ENCODE measurements at places on chromosomes 12 and 14. TPM values are rescaled to one million over a fixed set of nuclear protein-coding genes. Genes with fewer than 3 reads are reported as not detected.

ZNF385A gene
- 20.8 TPM for total RNA-seq

DNA sequence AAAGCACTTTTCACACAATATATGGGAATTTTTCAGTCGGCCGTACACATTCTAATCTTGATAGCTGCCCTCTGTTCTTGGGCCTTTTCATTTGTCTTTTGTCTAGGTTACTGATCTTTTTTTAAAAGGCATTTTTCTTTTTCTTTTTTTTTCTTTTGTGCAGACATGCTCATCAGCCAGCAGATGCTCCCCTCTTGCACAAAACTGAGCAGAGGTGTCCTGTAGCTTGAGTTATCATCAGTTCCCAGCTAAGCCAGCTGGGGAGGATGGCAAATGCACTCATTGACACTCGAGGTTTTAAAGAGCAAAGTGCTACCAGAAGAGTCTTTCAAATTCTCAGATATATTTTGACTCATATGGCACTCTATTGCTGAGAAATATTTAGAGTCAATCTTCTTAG is 913.9 kb upstream of the SEL1L start:
- no peaks in the 10 kb centered on the region for H3K27me3 ChIP-seq
- no peaks in the 10 kb centered on the region for H3K36me3 ChIP-seq
- DNase-seq, result no peak
- H3K4me1 ChIP-seq, result peaks cover 6% of the 10 kb centered on the region
- no peak overlapping the region for H3K4me3 ChIP-seq

- H3K27me3 ChIP-seq, result no peaks in the 10 kb centered on the region
- DNase-seq, result no peak
- no peaks in the 10 kb centered on the region for H3K36me3 ChIP-seq
These were observed 1796.3 kb upstream of the FLRT2 start for GRCh38 chr14:83733670-83734069.

DNA sequence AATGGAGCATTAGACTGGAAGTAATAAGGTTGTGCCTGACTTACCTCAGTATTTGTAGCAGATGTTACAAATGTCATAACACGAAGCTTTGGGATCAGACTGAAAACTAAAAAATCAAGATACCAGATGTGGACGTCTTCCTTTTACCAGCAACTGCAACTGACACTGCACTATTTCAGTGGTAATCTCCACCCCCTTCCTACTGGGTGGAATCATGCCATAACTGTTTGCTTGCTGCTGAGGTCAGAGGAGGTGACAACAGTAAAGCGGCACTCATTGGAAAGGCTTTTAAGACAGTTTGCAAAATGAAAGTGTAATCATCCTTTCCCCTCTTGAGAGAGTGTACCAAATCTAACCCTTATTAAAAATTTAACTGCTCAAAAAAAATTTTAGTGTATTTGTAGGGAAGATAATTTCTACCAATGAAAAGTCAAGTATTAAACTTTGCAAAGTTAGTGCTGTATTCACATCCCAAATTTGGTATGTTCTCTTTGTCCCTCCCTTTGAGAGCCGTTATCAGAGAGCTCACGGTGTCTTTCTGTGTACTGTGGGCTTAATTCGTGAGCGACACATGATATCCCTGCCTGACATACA is 420.7 kb downstream of the NPAS3 start:
- H3K4me1 ChIP-seq, result peaks cover 43% of the 10 kb centered on the region
- H3K4me3 ChIP-seq, result no peak overlapping the region
- H3K27ac ChIP-seq, result no peak overlapping the region
- no peak for DNase-seq
- peaks cover 2% of the 10 kb centered on the region for H3K36me3 ChIP-seq

GRCh38 chr12:83183132-83183531 is 496.4 kb downstream of the TMTC2 start:
- H3K36me3 ChIP-seq, result no peaks in the 10 kb centered on the region
- H3K27me3 ChIP-seq, result no peaks in the 10 kb centered on the region
- DNase-seq, result no peak
- no peak overlapping the region for H3K4me3 ChIP-seq
- no peak overlapping the region for H3K27ac ChIP-seq

GRCh38 chr12:57707250-57707649 is 13.3 kb downstream of the OS9 start:
- peaks cover 27% of the 10 kb centered on the region for H3K36me3 ChIP-seq
- no peak overlapping the region for H3K27ac ChIP-seq
- no peak overlapping the region for H3K4me3 ChIP-seq
- no peaks in the 10 kb centered on the region for H3K4me1 ChIP-seq

MIS18BP1 gene
- total RNA-seq, result 58.9 TPM

DNA sequence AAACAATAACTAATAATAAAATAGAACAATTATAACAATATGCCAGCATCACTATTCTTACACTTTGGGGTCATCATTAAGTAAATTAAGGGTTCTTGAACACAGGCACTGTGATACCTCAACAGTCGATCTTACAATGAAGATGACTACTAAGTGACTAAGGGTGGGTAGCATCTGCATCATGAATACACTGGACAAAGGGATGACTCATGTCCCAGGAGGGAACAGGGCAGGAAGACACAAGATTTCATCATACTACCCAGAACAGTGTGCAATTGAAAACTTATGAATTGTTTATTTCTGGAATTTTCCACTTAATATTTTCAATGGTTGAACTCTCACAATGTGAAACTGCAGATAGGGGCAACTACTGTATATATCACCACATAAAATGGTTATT is 19.7 kb downstream of the TSPAN19 start:
- H3K4me3 ChIP-seq, result no peak overlapping the region
- H3K27ac ChIP-seq, result peak overlapping the region; percentile 60
- H3K4me1 ChIP-seq, result peaks cover 4% of the 10 kb centered on the region
- H3K27me3 ChIP-seq, result no peaks in the 10 kb centered on the region
- H3K36me3 ChIP-seq, result no peaks in the 10 kb centered on the region

- H3K36me3 ChIP-seq, result peaks cover 25% of the 10 kb centered on the region
- no peak overlapping the region for H3K4me3 ChIP-seq
- H3K4me1 ChIP-seq, result no peaks in the 10 kb centered on the region
- no peak for DNase-seq
These were observed 13.5 kb downstream of the SLC38A2 start for GRCh38 chr12:46358791-46359666.

- H3K4me3 ChIP-seq, result no peak overlapping the region
- H3K36me3 ChIP-seq, result peaks cover 28% of the 10 kb centered on the region
- H3K4me1 ChIP-seq, result no peaks in the 10 kb centered on the region
- no peak overlapping the region for H3K27ac ChIP-seq
These were observed 20.0 kb downstream of the PCNX4 start for GRCh38 chr14:60111732-60112131.

CLEC4C gene
- not detected for total RNA-seq

GRCh38 chr12:44519931-44520330 is 356.2 kb downstream of the NELL2 start:
- H3K27me3 ChIP-seq, result no peaks in the 10 kb centered on the region
- no peak overlapping the region for H3K4me3 ChIP-seq
- peaks cover 5% of the 10 kb centered on the region for H3K4me1 ChIP-seq
- DNase-seq, result no peak

KRT73 gene
- total RNA-seq, result not detected

TSHR gene
- total RNA-seq, result not detected

- H3K27ac ChIP-seq, result no peak overlapping the region
- H3K4me3 ChIP-seq, result no peak overlapping the region
- peaks cover 7% of the 10 kb centered on the region for H3K27me3 ChIP-seq
- peaks cover 42% of the 10 kb centered on the region for H3K4me1 ChIP-seq
These were observed 10.6 kb upstream of the MLXIP start for GRCh38 chr12:122067966-122068365.

DNA sequence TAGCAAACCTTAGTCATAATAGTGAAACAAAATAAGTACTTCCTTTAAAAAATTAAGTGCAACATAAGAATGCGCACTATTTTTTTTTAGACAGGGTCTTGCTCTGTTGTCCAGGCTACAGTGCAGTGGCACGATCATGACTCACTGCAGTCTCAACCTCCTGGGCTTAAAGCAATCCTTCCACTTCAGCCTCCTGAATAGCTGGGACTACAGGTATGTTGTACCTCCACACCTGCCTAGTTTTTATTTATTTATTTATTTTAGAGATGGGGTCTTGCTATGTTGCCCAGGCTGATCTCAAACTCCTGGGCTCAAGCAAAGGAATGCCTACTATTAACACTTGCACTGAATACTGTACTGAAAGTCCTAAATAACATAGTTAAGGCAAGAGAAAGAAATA is 93.8 kb downstream of the NUMB start:
- peaks cover 2% of the 10 kb centered on the region for H3K36me3 ChIP-seq
- H3K4me1 ChIP-seq, result peaks cover 5% of the 10 kb centered on the region
- H3K27ac ChIP-seq, result no peak overlapping the region
- DNase-seq, result no peak

PHETA1 gene
- total RNA-seq, result 34.8 TPM

DNA sequence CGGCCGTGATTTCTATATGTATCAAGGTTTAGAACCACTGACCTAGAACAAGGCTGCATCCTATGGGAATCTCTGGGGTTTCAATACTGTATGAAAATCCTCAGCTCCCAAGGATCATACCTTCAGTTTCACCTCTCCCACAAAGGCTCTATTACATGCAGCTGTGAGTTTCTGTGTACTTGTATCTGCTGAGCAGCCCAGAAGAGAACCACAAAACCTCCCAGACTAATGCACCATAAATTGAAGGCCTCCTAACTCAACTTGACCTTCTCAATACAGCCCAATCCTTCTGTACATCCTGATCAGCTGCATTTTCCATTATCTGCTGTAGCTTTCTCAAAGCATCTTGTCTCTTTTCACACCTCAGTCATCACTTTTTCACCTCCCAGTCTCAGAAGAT is 5.4 kb upstream of the KCNH5 start:
- no peak for DNase-seq
- peaks cover 12% of the 10 kb centered on the region for H3K4me1 ChIP-seq
- H3K4me3 ChIP-seq, result no peak overlapping the region
- H3K27me3 ChIP-seq, result peaks cover 3% of the 10 kb centered on the region
- H3K27ac ChIP-seq, result no peak overlapping the region
- no peaks in the 10 kb centered on the region for H3K36me3 ChIP-seq

- H3K27me3 ChIP-seq, result peaks cover 84% of the 10 kb centered on the region
- no peaks in the 10 kb centered on the region for H3K36me3 ChIP-seq
- peak within 1 kb of the TSS; percentile 83 for H3K4me3 ChIP-seq
- DNase-seq, result peak; percentile 31
- peaks cover 18% of the 10 kb centered on the region for H3K4me1 ChIP-seq
These were observed at the start of gene PTGER2 for GRCh38 chr14:52313903-52314594. PTGER2 (plus strand) TSS chr14:52314312; CDS start chr14:52314549, 237 bp downstream.

- H3K4me3 ChIP-seq, result no peak overlapping the region
- H3K27ac ChIP-seq, result no peak overlapping the region
- DNase-seq, result no peak
- no peaks in the 10 kb centered on the region for H3K36me3 ChIP-seq
- H3K4me1 ChIP-seq, result no peaks in the 10 kb centered on the region
These were observed 23.1 kb upstream of the C14orf180 start for GRCh38 chr14:104556256-104557021.

KRT75 gene
- total RNA-seq, result not detected

All from neural crest cell (in vitro differentiated cells).